ENCODE measurements at places on chromosomes 6 and 20.

DNA sequence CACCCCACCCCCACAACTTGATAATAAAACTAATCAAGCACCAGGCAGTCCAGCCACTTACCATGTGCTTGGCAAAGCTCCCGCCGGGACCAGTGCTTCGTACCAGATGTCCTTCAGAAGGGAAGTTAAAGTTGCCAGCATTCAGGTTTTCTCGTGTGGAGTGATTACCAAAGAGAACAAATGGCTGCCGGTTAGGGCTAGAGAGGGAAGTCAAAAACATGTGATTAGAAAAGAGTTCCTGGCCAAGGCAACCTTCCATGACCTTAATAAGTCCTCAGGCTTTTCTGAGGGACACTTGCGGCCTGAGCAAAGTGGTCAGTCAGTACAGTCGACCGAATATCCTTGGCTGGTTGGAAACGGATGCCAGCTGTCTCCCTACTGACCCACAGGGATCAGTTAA is 67.0 kb downstream of the DNAAF9 start:
- DNase-seq = no peak

GRCh38 chr6:13187692-13188091 is 140.6 kb downstream of the TBC1D7 start:
- DNase-seq = no peak

DNA sequence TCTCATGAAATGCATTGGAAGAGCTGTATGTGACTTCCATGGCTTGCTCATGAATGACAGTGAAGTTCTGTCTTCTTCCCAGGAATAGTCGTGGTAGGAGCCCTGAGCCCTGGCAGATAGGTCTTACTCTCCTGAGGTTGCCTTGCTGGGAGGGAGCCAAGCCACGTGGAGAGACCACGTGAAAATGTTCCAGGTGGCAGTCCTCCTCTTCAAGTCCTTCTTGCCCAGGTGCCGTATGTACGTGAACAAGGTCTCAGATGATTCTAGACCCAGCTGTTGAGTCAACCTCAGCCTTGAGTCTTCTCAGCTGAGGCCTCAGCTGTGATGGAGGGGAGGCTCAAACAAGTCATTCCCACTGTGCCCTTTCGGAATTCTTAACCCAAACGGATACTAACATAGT is 192.4 kb upstream of the PRDM1 start:
- DNase-seq = no peak

- no peak for DNase-seq
Measured at GRCh38 chr6:79546186-79546585, 9.0 kb upstream of the LCA5 start.

DNA sequence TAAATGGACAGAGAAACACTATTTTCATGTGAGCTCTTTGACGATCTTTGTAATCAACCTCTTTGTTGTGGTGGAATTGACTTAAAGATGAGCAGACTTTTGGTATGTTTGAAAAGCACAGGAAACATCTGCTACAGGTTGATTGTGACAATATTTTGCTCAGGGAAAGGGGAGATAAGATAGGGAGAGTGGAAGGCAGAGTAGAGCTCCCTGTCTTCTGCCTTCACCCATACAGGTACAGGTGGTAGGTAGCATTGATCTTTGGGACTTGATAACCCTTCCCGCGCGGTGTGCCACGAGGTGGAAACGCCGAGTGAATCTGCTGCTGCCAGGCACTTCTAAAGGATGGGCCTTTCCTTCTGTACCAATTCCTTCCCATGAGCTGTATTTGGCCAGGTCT is 183.6 kb downstream of the UTRN start:
- DNase-seq = no peak

DNA sequence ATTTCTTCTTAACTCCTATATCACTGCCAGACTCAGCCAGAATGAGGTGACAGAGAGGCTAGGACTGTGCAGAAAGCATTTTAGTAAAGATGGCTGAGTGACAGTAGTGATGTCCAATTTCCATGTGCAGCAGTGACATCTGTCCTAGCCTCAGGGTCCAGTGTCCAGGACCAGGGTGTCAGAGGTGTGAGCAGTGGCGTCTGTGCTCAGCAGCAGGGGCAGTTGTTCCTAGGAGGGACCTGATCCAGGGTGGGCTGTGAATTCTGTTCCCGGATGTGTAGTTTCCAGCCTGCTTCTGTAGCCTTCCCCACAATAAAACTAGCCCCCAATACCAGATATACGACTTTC is 6.0 kb downstream of the HLA-B start:
- no peak for DNase-seq

DNA sequence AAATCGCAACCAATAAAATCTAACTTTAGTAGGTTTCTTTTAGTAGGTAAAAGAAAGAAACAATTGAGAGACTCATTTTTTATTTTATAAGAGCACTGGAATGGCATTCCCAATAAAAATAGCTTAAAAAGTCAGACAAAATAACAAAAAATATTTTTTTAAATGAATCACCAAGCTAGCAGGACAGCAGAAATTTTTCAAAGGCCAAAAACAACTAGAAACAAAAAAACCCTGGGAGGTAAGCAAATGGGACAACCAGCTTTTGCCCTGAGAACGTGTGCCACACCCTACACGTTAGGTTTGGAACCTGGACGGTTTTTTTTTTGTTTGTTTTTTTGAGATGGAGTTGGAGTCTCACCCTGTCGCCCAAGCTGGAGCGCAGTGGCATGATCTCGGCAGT is 19.6 kb downstream of the GPLD1 start:
- no peak for DNase-seq

DNA sequence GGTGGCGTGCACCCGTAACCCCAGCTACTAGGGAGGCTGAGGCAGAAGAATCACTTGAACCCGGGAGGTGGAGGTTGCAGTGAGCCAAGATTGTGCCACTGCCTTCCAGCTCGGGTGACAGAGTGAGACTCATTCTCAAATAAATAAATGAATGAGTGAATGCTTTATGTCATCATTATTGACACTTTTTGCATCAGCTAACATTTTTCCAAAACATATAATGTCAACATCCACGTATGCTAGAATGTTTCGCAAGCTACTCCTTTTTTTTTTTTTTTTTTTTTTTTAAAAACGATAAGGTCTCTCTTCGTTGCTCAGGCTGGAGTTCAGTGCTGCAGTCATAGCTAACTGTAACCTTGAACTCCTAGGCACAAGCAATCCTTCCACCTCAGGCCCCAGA is 72.2 kb downstream of the SENP6 start:
- no peak for DNase-seq

GRCh38 chr20:15673206-15673605 is 900.0 kb downstream of the KIF16B start:
- DNase-seq = peak; percentile 39

DNA sequence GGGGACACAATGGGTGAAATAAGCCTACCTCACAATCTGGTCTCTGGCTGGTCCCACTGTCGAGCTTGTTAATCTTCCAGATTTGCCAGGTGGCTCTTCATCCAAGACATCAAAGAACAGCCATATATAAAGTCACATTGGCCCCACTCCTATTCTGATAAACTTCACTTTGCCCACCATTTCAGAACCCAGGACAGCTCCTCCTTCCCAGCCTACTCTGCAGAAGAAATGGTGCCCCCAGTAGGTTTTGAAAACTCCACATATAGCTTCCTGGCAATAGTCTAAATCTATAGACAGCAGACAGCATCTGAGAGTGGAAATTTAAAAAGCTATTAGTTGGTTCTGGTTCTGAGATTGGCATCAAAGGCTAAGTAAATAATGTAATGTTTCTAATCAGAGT is 143.1 kb upstream of the PCSK2 start:
- peak; percentile 26 for DNase-seq

DNA sequence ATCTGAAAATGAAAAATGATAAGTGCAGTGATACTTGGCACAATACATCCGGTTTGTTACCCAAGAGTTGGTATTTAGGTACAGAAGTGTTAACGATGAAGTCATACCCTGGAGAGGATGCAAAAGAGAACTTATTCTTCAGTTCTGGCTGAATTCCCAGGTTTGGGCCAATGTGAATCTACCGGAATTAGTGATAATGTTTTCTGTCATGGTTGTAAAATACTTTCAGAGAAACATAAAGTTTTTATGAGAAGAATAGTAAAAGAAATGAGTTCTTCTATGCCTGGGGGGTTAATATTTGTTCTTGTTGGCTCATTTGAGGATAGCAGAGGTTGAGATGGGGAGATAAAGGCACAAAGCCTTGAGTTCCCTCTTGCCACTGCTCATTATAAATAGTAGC is 509.9 kb upstream of the POU3F2 start:
- peak; percentile 15 for DNase-seq

GRCh38 chr6:162151021-162151665 is 576.4 kb downstream of the PRKN start:
- peak; percentile 63 for DNase-seq

DNA sequence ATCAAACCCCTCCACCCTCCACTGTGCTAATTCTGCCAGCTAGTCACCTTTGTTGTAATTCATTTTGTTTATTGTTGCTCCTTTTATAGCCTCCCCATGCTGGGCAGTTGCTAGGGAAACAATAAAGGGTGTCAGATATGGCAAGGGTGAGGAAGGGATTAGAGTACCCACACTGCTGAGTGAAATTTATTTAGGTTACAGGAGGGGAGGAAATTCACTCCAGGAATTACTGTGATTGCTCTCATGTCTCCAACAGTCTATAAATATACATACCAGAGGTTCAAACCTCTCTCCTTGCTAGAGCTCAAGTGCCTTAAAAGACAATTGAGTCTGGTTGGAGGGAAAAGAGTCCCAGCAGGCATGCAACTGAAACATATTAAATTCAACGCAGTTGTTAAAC is 90.6 kb upstream of the ADGRF1 start:
- DNase-seq = no peak

DNA sequence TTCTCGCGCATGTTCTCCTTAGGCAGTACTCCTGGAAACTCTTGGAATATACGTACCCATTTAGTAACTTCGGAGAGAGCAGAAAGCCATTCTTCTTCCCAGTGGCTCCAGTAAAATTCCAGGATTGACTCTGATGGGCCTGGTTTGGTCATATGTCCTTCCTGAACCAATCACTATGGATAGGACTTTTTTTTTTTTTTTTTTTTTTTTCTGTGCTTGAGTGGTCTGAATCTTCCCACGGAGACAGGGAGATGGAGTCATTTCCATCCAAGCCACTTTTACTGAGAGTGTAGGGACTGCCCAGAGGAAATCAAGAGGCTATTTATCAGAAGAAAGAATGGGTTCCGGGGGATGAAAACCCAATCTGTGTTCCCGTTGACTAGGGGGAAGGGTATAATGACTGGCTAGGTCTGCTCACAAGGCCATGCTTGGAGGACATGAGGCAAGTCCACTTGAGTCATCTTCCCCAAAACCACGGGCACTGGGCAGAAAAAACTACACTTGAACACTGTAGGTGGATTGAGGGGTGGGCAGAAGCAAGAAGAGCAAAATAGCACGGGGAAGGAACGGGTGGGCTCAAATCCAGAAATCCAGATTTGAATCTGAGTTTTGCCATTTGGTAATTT is 35.4 kb upstream of the MRPS18A start:
- DNase-seq = peak; percentile 28

- no peak for DNase-seq
Measured at GRCh38 chr6:108288742-108289141, 6.1 kb upstream of the AFG1L start.

DNA sequence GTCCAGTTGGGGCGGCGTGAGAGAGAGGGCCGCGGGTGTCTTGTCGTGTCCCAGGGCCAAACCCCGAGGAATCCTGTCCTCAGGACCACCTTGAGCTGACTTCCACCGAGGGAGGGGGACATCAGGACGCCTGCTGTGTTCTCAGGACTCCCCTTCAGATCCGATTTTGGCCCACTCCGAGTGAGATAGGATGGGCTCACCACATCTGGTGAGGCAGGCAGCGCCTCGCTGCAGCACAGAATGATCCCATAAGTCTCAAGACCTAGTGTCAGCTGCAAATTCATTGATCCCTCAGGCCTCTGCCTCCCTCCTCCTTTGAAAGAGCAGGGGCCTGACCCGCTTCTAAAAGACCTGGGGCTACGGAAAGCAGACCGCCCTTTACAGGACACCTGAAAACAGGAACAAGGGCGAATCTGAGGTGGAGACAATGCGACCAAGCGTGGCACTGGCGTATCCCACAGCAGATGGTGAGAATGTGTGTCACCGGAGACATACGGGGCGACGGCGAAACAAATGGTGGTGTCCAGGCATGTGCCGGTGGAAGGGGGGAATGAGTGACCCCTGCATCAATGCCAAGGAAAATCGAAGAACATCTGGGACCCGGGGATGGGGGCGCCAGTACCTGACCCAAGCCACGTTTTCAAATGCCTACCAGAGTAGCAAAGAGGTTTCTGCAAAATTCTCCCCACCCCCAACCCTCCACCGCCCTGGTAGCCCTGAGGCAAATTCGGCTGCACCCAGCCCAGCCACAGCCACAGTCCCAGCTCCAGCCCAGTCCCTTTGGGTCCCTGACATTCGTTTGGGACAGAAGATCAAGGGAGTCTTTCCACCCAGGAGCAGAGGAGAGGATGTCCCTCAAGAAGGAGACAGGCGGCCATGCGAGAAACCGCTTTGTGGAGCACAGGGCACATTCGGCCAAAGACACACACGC is 162.1 kb upstream of the ZNF337 start:
- DNase-seq = no peak

- no peak for DNase-seq
Measured at GRCh38 chr6:24802271-24803059, 3.7 kb upstream of the ARMH2 start.

DNA sequence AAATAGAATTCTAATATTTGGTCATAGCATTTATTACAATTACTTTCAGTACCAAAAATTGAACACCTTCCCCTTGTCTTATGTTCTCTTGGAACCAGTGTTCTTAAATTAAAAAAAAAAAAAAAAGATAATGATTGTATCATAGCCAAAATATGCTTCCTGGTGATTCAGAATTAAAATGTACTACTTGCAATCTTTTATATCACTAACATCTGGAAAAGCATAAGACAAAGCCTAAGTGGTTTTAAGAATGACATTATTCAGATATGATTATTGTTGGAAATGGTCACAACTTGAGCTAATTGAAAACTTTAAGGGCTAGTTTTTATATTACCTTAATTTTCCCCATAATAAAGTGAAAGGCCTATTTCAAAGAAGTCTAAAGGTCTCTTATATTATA is 493.3 kb upstream of the MARCKS start:
- no peak for DNase-seq

DNA sequence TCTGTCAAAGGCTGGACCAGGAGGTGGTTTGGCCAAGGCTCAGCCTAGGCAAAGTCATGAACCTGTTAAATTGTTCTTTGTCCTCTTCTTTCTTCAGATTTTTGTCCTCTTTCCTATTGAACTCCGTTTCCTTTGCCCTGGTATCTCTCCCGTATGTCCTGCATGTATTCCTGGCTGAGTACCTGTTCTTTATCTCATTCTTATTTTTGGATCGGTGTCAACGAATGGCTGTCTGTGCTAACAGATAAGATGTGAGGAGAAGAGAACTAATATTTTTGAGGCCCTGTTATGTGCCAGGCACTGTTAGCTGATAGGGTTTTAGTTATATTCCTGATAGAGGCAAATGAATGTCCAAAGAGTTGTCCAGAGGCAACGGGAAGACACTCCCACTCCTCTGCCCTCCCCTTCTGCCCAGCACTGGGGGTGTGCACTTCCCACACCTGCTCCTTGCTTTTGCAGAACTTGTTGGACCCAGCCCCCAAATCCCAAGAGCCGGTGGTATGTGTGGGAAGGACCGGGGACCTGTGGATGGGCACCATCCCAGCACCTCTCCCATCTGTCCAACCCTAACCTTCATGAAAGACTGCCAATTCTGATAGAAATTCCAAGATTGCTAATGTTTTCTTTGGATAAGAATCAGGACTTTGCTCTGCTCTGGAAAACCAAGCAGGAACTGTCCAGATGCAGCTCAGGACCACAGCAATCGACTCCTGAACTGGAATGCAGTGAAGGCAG is 20.6 kb downstream of the MMP24OS start:
- DNase-seq = peak; percentile 32

- DNase-seq = peak; percentile 62
Measured at GRCh38 chr6:78324213-78324612, 543.1 kb upstream of the IRAK1BP1 start.

- no peak for DNase-seq
Measured at GRCh38 chr20:17828598-17829144, 128.9 kb downstream of the BANF2 start.

All from HT1080 (cell line).